ENCODE measurements at places on chromosomes 1 and 21.

- no peak for DNase-seq
Measured at GRCh38 chr1:97143236-97143882, 421.8 kb downstream of the PTBP2 start.

GRCh38 chr1:217718873-217719272 is 87.7 kb downstream of the SPATA17 start:
- DNase-seq: peak; percentile 14

DNA sequence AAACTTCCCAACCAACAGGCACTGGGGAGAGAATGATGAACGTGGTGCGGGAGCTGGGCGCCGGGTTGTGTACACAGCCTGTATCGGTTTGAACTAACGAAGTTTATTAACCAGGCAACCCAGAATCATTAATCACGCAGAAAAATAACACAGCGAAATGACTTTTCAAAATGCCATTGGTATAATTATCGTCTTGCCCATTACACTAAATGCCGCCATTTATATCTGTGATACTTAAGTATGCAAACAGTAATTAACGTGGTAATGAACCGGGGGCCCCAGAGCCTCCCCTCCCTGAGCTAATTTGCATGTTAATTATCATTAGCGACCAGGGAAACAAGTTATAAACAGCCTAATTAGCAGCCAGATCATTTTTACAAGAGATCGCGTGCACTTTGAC is 5.1 kb upstream of the TTC34 start:
- DNase-seq: no peak

DNA sequence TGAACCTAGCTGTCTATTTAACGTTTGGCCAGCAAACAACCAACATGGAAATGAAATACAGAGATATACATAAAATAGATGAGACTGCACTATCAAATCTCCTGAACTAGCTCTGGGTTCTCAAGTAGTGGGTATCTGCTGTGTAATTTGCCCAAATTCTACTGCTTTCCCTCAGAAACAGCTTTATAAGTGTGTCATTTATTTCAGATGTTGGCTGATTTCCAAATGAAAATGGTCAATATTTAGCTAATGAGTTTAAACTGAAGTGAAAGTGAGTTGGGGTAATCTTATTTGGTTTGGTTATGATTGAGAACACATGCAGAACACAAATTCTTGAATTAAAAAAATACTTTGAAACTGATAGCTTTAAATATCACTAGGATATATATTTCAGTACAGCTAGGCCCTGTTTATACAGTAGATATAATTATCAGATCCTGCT is 601.7 kb upstream of the CXADR start:
- no peak for DNase-seq

- no peak for DNase-seq
Measured at GRCh38 chr1:183480971-183481441, 8.7 kb downstream of the SMG7 start.

- no peak for DNase-seq
Measured at GRCh38 chr1:185377831-185378230, 60.8 kb upstream of the IVNS1ABP start.

GRCh38 chr1:243718893-243719292 is 131.2 kb downstream of the AKT3 start:
- peak; percentile 95 for DNase-seq

DNA sequence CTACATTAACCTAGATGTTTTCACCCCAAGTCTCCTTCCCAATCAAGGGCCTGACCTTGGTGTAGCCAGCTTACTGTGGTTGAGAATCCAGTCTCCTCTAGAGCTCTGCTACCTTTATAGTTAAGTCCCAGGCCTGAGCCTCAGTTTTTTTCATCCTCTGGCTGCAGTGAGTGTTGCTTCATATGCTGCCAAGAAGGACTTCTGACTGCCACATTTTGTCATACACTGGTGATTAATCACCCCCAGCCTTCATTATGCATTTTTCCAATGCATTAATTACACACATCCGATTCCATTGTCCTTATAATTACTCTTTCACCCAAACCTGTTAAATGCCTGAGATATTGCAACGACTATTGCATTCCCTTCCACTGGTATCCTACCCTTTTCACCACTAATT is 66.3 kb upstream of the FGGY start:
- DNase-seq: no peak

DNA sequence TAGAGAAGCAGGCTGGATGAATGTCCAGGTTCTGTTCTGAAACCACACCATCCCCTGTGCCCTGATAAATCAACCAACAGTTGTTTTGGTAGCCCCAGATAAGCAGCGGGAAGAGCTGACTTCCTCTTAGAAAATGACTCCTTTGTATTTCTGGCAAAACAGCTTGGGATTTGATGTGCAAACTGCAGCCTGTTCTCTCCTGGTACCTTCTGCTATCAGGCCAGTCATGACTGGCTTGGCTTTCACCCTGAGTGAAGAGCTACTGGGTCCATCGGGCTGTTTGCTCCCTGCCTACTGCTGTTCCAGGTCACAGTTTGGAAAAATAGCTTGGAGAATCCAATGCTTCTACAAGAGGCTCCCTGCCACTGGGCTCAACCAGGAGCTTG is 116.8 kb downstream of the DTL start:
- DNase-seq: no peak

GRCh38 chr1:244102046-244102445 is 51.0 kb downstream of the ZBTB18 start:
- no peak for DNase-seq

DNA sequence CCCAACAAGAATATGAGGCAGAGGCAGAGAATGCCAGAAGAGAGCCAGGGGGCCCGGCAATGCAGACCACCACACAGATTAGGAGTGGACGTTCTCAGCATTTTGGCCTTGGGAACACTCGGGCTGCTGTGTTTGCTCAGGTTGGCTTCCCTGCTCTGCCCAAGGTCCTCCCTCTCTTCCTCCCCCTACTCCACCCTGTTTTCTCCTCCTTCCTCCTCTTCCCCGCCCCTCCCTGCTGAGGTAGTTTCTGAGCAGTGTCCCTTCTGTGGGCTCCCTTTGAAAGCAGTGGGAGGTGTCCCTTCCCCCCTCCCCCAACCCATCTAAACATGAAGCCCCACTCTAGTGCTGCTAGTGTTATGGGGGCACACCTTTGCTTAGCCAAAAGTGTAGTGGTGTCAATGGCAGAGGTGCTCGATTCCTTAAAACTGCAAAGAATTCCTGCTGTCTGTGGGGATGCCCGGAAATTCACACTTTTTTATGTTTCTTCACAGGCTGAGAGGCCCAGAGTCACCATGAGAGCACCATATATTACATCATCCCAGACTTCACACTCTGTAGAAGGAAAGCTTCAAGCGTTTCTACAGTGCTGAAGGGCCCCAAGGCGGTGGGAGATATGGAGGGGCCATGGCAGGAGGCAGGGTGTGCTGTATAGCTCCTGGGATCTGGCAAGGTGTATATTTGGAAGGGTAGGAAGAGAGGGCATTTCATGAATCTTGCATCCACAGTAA is at the start of gene HHIPL2:
HHIPL2 (minus strand) TSS at position 161 of the 728 bp plus-strand sequence; CDS start at position 101, 60 bp downstream.
- no peak for DNase-seq

DNA sequence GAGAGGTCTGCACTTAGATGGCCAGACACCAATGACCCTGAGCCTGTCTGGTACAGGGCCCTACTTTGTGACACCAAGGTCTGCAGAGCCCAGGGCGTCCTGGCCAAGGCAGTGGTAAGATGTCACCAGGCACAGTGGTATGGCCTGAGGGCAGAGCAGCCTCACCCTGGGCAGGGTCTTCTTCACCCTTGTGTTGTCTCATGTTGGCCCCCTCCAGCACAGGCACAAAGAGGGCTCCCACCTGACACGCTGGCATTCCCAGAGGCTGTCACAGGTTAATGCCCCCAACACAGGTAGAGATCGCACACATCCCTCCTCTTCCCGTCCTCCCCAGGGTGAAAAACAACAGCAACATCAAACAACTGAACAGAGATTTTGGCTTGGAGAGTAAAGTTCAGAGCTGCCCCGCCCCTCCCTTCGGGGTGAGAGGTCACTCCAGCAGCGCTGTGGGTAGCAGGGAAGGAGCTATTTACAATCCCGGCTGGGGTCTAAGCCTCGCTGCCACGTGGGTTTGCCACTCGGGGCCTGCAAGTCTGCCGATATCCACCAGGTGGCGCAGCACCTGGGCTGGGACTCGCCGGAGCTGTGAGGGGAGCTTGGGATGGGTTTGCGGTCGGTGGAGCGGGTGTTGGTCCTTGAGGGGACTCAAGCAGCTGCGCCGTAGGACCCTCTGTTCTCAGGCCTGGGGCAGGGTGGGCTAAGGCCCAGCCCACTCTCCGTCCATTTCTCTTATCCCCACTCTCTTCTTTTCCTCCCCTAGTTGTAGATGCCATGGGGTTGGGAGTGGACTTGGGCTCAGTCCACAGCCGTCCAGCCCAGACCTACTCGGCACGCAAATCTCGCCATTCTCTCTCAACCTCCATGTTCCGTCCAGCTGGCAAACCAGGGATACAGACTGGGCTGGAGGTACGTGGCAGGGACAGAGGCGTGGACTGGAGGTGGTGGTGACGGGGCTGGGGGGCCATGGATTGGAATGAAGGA is 12.7 kb downstream of the EFNA3 start:
- DNase-seq: peak; percentile 38

- DNase-seq: peak; percentile 59
Measured at GRCh38 chr1:186183219-186183618, 191.8 kb downstream of the TPR start.

GRCh38 chr1:173268786-173269277 is 61.7 kb upstream of the TNFSF4 start:
- no peak for DNase-seq

DNA sequence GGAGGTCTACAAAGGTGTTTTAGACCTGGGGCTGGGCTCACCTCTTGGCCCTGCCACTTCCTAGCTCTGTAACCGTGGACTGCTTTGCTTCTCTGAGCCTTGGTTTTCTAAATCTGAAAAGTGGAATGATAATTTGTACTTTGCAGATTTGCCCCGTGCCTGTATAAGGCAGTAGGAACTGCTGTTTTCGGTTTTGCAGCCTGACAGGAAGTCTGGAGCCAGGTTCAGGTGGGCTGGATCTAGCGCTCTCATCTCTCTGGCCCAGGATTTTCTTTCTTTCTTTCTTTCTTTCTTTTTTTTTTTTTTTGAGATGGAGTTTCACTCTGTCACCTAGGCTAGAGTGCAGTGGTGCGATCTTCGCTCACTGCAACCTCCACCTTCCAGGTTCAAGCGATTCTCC is 17.2 kb downstream of the IFNAR2 start:
- DNase-seq: no peak

DNA sequence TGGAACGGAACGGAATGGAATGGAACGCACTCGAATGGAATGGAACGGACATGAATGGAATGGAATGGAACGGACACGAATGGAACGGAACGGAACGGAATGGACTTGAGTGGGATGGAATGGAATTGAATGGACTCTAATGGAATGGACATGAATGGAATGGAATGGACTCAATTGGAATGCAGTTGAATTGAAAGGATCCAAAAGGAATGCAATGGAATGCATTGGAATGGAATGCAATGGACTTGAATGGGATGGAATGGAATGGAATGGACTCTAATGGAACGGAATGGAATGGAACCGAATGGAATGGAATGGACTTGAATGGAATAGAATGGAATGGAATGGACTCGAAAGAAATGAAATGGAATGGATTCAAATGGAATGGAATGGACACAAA is 102.4 kb upstream of the OR4F16 start:
- peak; percentile 35 for DNase-seq

DNA sequence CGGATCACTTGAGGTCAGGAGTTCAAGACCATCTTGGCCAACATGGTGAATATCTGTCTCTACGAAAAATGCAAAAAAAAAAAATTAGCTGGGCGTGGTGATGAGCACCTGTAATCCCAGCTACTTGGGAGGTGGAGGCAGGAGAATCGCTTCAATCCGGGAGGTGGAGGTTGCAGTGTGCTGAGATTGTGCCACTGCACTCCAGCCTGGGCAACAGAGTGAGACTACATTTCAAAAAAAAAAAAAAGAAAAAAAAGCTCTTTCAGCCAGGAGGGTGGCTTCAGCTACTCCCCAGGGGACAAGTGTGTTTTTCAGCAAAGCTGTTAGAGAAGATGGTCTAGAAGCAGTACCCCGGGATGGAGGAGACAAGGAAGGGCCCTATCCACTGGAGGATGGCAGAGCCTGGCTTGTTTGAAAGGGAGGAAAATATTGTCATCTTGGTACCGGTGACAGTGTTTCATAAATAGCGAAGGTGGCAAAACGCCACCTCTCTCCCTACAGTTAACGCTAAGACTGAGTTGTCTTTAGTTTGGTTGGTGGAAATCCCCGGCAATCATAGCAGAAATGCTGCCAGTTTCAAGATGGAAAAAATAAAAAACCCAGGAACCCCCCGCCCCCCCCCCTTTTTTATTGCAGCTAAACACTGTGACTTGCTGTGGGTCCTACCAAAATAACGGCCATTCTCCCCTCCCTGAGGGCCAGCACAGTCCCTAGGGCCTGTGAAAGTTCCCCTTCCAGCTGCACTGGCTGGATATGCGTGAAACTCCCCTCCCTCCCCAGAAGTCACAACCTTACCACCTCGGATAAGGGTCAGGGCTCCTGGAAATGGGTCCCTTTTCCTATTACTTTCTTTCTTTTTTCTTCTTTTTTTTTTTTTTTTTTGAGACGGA is 3.5 kb downstream of the PIK3CD start:
- no peak for DNase-seq

DNA sequence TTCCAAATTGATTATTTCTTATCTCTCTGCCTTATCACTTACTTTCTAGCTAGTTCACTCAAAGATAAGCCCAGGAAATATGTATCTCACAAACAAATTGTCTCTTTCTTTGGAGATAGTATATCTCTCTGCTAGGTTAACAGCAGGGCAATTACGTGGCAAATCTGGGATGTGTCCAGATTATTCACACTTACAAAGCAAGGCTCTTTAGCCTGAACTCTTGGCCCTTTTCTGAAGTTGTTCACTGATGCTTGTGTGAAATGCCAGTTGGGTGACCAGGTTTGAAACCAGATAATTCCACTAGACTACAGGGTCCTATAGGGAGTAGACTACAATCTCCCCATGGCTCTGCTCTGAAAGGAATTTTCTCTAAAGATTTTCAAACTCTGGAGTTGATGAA is 30.8 kb upstream of the FAM78B start:
- peak; percentile 84 for DNase-seq

GRCh38 chr1:185674201-185674600 is 60.0 kb upstream of the HMCN1 start:
- DNase-seq: no peak

DNA sequence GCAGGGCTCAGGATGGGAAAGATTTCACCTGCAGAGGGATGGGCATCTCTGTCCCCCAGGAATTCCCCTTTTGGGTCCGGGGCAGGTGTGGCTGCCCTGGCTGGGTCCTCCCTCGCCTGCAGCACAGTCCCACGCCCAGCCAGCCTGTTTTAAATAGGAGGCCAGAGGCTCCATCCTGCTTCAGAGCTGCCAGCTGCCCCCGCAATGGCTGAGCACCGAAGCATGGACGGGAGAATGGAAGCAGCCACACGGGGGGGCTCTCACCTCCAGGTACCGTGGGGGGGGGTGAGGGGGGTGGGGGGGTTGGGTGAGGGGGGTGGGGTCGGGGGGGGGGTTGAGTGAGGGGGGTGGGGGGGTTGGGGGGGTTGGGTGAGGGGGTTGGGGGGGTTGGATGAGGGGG is 3.6 kb downstream of the SCNN1D start:
- no peak for DNase-seq

GRCh38 chr1:58922302-58923089 is 138.6 kb upstream of the JUN start:
- peak; percentile 82 for DNase-seq
